Uterus (tissue), 4 donors: ENCODE measurements at places on chromosomes 3 and 15. TPM values are rescaled to one million over a fixed set of nuclear protein-coding genes. Genes with fewer than 3 reads are reported as not detected.

Gene OR4F15
- not detected for total RNA-seq

Gene SCAANT1
- total RNA-seq: not detected

Gene SHC4
- total RNA-seq: 0.88 TPM

GRCh38 chr3:64329037-64329436, 103.8 kb upstream of the PRICKLE2 start:
- DNase-seq: no peak

GRCh38 chr15:62153228-62153627, 11.9 kb downstream of the C2CD4B start:
- no peak for DNase-seq

GRCh38 chr3:41169023-41169422, 30.3 kb upstream of the CTNNB1 start:
- DNase-seq: no peak

DNA sequence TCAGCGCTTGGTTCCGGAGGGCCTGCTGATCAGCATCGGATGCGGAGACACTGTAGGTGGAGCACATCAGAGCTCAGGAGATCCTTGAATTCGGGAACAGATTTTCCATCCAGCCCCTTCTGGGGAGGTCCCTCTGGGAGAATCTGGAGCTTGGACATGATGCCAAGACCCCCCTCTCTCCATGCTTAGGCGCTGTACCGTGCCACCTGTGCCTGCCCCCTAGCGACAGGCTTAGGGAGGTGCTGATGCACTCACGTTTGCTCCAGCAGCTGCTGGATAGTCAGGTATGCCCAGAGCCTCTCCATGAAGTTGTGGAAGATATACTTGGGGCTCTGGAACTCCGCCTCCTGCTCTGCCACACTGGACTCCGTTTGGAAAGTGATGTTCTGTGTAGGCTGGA, 9.7 kb downstream of the ITIH4 start:
- DNase-seq: no peak
